Stimulated activated CD4-positive, alpha-beta T cell treated with anti-CD3 and anti-CD28 coated beads, Interleukin-1b, Interleukin-23, amount 100 ng/mL, for 1 hour (primary cell): ENCODE measurements at places on chromosomes 4 and X.

GRCh38 chr4:113290666-113291065 lies 241.2 kb downstream of the ANK2 start:
- DNase-seq, result no peak

DNA sequence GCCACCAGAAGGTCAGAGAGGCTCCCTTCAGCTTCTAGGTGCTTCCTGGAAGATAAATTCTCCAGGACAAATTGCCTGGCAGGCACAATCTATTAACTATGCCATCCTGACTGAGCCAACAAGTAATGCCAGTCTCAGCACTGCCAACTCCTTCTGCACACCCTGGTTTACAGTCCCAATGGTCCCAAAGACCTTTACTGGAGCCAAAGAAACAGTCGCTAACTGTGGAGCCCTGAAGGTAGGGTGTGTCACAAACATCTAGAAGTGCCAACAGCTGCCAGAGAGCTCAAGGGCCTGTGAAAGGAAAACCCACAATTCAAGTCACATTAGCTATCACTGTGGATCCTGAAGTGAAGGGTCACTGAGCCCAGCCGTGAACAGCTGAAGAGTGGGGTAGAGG lies 34.9 kb upstream of the CITED1 start:
- DNase-seq, result no peak

- no peak for DNase-seq
Measured at GRCh38 chr4:101418055-101418454, 70.7 kb upstream of the PPP3CA start.

GRCh38 chr4:88108747-88109122 lies 49.7 kb downstream of the ABCG2 start:
- no peak for DNase-seq

GRCh38 chr4:152651473-152652060 lies 28.2 kb downstream of the TMEM154 start:
- no peak for DNase-seq

GRCh38 chr4:133268205-133268604 lies 119.1 kb downstream of the PCDH10 start:
- no peak for DNase-seq

- DNase-seq, result no peak
Measured at GRCh38 chr4:187414716-187415115, 580.9 kb upstream of the ZFP42 start.

DNA sequence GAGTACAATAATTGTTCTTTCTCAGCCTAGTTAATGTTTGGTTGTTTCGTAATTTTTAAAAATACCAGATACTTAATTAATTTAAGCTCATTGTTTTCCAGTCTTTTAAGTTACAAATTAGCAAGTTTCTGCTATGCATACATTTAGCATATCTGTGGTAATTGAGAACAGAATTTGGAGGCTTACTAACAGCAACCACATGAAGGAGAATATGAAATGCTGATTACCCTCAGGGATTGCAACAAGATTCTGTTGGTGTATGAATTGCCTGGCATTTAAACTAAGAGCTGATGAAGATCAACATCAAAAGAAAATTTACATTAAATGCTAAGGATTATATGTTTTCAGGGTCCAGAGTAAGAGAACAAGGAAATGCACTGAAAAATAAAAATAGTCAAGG lies 580.0 kb upstream of the INTU start:
- DNase-seq, result no peak

- no peak for DNase-seq
Measured at GRCh38 chr4:173505924-173506518, 24.0 kb downstream of the HAND2 start.

GRCh38 chr4:10343656-10344055 lies 113.6 kb downstream of the ZNF518B start:
- no peak for DNase-seq

DNA sequence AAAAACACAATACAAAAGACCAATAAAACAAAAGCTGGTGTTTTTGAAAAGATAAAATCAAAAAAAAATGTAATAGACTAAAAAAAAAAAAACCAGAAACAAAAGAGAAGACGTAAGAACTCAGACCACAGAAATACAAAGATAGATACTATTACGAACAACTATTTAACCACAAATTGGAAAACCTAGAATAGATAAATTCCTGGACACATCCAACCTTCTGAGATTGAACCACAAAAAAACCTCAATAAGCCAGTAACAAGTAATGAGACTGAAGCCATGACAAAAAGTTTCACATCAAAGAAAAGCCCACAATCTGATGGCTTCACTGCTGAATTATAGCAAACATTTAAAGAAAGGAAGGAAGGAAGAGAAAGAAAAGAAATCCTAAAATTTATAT lies 16.2 kb downstream of the RCHY1 start:
- no peak for DNase-seq

GRCh38 chr4:148770848-148771247 lies 328.6 kb upstream of the NR3C2 start:
- DNase-seq, result no peak

- DNase-seq, result no peak
Measured at GRCh38 chr4:123417813-123418212, 21.2 kb downstream of the SPRY1 start.

- DNase-seq, result no peak
Measured at GRCh38 chr4:53987761-53988171, 76.6 kb downstream of the CHIC2 start.

DNA sequence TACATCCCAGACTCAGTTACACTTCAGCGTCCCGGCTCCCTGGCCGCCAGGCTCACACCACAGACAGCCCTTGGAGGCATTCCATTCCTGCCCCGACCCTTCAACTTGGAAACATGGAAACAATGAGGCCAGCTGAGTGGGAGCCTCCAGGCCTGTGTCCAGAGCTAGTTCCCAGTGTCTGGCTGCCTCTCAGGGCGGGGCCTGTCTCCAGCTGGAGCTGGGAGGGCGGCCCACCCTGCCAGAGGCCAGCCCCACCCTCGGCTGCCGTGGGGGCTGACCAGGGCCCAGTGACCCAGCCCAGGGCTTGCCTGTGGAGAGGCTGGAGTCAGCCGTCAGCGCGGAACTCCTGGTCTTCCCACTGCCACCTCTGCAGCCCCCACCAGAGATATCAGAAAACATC lies 37.4 kb upstream of the SPON2 start:
- no peak for DNase-seq

DNA sequence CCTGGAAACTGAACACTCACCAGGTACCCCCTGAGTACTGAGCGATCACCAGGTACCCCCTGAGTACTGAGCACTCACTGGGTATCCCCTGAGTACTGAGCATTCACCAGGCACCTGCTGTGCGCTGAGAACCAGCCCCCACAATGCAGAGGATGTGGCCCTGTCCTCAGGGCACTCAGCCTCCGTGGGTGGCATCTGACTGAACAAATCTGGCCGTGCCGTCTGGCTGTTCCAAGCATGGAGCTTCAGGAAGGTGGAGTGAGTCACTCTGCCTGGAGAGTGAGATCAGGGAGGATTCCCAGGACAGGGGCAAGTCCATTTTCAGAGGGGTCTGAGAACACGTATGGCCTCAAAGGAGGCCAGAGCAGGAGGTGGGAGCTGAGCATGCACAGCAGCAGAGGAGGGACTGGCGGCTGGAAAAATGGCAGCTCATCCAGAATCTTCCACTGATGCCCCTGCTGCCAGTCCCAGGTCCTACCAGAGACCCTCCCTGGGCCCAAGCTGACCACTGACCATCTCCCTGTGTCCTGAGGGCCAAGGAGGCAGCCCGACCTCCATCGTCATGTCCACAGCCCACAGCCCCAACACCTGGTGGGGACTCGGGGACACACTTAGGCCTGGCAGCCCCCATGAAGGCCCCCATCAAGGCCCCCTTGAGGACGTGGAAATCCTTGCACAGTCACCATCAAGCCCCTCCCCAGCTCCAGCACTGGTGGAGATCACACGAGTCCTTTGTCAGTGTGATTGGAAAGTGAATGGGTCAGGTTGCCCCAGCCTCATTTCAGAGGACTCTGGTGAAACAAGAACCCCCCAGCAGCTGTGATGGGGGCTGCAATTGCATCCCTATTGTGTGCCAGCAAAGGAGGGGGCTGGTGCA lies 94.1 kb downstream of the HMX1 start:
- no peak for DNase-seq

DNA sequence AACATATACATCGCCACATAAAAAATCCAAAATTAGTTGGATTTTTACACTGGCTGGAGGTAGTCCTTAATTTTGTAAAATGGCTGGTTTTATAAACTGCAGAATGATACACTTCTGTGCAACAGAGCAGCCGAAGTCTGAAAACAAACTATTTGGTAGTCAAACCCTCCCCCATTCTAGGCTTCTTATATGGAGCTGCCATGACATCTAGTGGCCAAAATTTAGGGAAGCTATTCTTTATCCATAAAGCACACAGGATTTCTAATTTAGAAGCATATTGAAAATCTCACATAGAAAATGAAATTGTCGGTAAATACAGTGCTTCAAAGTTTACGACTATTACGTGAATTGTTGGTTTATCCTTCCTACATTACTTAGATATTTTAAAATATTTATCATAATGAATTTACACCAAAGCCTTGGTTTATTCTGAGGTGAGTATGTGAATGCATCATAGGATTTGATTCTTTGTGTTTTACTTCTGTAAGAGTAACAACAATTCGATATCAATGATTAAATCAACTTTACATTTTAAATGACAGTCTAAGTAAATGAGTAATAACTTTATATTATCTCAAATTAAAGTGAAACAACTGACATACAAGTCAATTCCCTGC lies 113.4 kb upstream of the FAM241A start:
- no peak for DNase-seq

DNA sequence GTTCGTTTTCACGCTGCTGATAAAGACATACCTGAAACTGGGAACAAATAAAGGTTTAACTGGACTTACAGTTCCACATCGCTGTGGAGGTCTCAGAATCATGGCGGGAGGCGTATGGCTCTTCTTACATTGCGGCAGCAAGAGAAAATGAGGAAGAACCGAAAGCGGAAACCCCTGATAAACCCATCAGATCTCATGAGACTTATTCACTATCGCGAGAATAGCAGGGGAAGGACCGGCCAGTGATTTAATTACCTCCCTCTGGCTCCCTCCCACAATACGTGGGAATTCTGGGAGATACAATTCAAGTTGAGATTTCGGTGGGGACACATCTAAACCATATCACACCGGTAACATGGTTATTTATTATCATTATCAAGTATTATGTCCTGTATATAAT lies 2204.5 kb downstream of the ARAP2 start:
- DNase-seq, result no peak

DNA sequence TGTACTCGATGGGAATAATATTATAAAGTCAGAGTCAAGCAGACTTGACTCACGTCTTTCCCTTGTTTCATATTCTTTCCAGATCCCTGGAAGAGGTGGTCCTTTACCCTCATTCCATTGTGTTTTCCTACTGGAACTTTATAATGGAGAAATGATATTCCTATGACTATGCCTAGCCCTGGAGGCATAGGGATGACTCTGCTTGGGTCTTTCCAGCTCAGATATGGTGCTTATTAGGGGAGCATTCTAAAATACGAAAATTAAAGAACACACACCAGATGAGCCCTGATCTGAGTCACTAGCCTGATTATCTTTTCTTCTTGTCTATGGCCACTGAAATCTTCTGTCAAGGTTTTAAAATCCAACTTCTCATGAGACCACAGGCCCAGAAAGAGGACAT lies 231.4 kb downstream of the ANKRD50 start:
- DNase-seq, result no peak
